Activated CD4-positive, alpha-beta T cell treated with anti-CD3 and anti-CD28 coated beads, Interleukin-2, Interleukin-6, amounts not matched to agents 100 ng/mL and 50 ng/mL, durations not matched to agents 16 hours and 8 hours (primary cell): ENCODE measurements at places on chromosomes 3 and 15.

- DNase-seq = no peak
Measured at GRCh38 chr3:66483006-66483405, 17.8 kb downstream of the LRIG1 start.

GRCh38 chr3:52714335-52715302, 8.7 kb downstream of the SPCS1 start:
- DNase-seq = no peak

DNA sequence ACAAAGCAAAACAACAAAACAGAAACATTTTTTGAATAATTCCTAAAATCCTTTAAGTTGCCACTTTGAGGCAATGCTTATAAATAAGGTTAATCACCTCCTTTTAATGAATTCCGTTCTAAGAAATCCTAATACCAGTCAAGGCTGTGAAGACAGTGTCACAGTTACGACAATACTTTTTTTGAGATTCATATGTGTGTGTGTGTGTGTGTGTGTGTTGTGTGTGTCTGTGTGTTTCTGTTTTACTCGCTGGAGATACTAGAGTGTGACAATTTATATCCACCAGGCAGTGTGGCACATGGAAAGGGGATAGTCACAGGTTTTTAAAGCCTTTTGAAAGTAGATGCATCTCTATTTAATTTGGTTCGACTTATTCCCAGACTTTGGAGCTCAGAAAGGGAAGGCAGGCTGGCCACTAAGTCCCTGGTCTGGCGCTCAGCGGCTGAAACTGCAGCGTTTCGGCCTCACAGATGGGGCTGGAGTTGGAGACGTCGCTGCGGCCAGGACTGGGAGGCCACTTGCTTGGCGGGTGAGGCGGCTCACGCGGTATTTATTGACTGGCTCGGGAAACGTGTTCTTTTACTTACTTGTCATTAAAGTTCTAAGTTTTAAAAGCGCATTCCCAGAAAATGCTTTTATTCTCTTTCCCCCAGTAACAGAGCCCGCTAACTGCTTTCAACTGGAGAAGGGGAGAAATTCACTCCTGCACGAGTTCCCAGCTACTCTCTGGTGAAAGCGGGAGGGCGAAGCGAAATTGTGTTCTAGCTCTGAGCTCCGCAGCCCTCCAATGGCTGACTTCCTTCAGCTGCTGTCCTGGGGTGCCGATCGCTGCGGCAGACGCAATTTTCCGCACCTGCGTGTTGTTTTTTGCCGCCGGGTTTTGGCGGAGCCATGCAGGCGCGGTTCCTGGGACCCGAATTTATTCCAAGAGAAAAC, 13.7 kb downstream of the ZIC1 start:
- no peak for DNase-seq

DNA sequence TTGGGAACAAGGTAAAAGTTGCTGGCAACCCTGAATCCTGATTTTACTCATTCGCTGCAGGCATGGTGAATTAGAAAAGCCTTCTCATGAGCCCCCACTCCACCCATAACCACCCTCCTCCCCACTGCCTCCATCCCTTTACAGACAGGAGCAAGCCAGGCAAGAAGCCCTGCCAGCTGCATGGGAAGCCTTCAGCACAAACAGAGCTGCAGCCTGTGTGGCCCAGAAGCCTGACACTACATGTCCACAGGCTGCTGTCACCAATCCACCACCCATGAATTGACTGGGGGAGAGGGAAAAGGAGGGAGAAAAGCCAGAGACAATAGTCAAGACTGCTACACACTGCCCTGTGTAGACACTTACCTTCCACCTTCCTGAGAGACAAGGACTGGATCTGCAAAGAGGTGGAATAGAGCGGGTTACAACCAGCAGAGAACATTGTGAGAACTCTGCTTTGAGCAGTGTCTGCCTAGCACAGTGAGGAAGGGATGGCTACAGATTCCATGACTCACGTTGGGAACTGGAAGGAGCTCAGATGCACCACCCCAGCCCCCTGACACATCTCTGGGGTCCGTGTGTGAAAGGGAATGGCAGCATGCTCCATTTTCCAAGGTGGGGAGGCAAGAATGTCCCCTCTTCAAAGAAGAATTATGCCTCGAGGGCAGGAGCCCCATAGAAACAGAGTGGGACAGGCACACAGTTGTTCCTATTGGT, 33.9 kb downstream of the DZIP1L start:
- no peak for DNase-seq

GRCh38 chr3:143040261-143040879, 39.0 kb downstream of the U2SURP start:
- DNase-seq = no peak

- DNase-seq = no peak
Measured at GRCh38 chr3:37762286-37762685, 99.4 kb upstream of the CTDSPL start.
